Foreskin melanocyte (primary cell): ENCODE measurements at places on chromosomes 7 and 10.

DNA sequence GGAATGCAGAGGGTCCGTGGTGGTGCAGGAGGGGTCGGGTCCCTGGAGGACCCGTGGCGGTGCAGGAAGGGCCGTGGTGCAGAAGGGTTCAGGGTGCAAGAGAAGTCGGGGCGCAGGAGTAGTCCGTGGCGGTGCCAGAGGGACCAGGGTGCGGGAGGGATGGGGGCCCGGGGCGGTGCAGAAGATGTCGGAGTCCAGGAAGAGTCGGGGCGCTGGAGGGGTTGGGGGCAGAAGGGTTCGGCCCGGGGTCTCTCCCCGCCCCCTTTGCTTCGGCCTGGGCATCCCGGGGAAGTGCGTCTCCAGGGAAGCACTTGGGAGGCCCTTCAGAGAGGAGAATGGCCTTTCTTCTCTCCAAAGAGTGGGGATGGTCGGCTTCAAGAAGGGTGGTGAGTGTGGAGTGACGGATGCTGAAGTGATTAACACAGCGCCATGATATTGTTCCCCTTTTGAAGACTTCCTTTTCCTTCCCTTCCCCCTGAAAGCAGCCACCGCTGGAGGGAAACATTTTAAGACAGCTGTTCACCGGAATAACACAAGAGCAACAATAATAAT lies 997 bp downstream of the WDR37 start:
- no peak for DNase-seq

- no peak for DNase-seq
Measured at GRCh38 chr10:32148864-32149251, 92.6 kb upstream of the KIF5B start.

GRCh38 chr10:34906067-34906965 lies 91.2 kb upstream of the PARD3 start:
- DNase-seq = no peak

GRCh38 chr7:143346018-143346417 lies 16.5 kb downstream of the FAM131B start:
- no peak for DNase-seq

DNA sequence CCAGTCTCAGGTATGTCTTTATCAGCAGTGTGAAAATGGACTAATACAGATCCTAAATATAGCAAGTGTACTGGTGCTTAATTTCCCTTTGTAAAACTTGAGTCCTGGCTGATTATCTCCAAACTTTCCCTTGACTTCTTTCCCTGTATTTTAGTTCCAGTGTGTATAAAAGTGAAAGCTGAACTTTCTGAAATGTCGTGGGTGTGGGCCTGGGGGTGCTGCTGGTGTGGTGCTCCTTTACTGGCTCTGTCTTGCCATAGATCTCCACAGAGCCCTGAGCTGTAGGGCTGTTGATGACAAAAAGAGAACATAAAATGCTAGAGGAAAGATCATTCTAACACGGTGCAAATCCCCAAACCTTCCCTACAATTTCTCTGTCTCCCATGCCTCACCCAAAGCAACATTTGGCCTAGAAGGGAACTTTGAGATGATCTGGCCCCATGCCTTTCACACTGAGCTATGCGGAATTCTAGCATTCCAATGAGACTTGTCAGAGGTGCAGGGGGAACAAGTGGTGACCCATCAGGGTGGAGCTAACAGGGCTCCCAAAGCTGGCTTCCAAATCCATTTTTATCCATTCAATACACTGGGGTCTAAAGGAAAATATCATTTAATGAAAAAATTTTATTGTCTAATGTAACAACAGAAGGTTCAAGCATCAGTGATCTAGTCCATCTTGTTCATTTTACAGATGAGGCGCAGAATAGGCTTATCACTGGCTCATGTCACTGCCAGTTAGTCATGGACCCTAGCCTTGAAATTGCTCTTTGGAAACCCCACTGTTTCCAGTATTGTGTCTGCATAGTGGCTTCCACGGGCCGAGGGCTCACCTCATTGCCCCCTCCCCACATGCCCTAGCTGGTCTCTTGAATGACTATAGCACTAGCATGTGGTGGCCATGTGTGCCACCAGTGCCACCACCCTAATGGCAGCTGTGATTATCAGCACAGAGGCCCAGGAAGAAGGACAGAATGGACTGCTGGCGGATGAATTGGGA lies 1000.9 kb downstream of the LRMDA start:
- no peak for DNase-seq

- peak; percentile 24 for DNase-seq
Measured at GRCh38 chr10:128078136-128078969, 47.9 kb downstream of the MKI67 start.

DNA sequence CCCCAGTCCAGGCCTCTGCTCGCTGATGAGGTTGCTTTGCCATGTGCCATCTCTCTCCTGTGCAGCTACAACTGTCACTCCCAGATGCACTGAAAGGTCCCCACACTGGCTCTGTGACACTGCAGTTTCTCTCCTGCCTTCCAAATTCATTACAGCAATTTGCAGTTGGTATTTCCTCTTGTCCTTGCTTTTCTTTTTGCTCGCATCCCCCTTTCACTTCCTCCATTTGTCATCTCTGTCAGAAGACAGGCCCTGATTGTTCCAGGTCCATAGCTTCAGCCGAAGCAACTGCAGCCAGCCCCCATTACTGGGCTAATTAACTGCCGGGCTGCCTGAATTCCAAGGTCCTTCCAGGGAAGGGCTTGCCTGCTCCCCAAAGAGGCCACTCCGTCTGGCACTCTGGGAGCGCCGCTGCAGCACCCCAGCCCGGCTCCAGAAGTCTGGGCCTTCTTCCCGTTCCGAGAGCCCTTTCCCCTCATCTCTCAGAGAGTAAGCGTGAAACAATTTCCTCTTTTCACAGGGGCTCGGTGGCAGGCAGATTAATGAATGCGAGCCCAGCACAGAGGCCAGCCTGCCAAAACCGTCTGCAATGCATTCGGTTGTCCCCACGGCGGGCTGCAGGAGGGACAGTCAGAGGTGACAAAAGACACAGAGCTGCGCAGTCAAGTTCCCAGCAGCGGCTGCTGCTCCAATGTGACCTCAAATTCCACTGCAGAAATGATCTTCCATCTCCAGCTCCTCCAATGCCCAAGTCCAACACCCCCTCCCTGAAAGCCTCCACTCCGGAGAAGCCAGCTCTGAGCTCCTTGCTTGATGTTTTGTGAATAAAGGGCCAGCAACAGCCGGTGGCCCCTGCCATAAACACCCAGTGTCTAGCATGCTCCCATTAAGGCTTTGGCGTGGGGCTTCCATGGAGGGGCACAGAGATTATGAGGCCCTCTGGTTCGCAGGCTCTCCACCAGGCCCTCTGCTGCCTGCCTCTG lies 279.4 kb upstream of the HABP2 start:
- no peak for DNase-seq

- DNase-seq = no peak
Measured at GRCh38 chr7:31059551-31059950, 7.4 kb downstream of the ADCYAP1R1 start.

- DNase-seq = peak; percentile 88
Measured at GRCh38 chr7:101373812-101374614, 11.3 kb downstream of the COL26A1 start.

DNA sequence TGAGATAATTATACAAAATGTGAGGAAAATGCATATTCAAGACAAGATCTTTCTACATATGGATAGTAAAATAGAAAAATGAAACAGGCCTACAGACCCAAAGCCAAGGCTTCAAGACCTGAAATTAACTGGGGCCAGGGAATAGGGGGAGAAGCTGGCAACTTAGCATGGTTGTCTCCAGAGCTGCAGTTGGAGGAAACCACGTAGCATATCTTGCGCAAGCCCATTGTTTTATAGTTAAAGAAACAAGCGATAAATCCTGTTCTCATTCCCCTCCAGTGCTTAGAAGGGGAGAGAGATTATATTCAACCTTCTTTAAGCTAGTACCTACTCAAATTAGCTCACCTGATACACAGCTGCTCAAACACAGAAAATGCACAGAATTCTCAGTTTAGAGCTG lies 197.1 kb downstream of the SORCS1 start:
- no peak for DNase-seq

DNA sequence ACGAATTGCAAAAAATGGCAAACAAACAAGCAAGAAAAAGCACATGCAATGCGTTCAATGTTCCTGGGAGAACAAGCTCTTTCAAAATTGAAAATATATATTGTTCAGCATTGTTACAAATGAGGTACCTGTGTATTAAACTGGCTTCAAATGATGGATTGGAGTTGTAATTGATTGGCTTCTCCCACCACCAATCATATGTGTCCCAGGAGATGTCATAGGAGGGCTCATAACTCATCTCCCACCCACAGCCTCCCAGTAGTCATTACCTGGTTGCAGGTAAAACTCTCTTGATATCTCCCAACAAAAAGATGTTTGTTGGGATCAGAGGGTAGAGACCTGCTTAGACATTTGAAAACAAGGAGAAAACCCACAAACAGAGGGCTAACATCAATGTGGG lies 302.9 kb downstream of the BAMBI start:
- DNase-seq = no peak

GRCh38 chr7:29084832-29085231 lies 61.5 kb downstream of the CPVL start:
- DNase-seq = no peak

DNA sequence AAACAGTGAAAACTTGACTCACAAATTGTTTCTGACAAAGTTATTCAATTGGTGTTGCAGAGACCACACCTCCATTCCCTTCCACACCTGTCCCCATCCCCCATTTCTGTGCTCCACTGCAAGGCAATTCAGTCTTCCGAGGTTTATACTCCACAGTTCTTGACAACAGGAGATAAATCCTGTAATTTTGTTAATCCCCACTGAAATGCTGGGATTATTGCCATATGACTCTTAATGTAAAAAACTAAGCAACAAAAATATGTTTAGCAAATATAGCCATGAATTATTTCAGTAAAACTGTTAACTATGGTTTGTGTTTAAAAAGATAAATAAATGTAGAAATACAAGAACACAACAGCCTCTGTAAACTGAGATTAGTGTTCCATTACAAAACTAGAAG lies 170.1 kb upstream of the SEMA3D start:
- no peak for DNase-seq

DNA sequence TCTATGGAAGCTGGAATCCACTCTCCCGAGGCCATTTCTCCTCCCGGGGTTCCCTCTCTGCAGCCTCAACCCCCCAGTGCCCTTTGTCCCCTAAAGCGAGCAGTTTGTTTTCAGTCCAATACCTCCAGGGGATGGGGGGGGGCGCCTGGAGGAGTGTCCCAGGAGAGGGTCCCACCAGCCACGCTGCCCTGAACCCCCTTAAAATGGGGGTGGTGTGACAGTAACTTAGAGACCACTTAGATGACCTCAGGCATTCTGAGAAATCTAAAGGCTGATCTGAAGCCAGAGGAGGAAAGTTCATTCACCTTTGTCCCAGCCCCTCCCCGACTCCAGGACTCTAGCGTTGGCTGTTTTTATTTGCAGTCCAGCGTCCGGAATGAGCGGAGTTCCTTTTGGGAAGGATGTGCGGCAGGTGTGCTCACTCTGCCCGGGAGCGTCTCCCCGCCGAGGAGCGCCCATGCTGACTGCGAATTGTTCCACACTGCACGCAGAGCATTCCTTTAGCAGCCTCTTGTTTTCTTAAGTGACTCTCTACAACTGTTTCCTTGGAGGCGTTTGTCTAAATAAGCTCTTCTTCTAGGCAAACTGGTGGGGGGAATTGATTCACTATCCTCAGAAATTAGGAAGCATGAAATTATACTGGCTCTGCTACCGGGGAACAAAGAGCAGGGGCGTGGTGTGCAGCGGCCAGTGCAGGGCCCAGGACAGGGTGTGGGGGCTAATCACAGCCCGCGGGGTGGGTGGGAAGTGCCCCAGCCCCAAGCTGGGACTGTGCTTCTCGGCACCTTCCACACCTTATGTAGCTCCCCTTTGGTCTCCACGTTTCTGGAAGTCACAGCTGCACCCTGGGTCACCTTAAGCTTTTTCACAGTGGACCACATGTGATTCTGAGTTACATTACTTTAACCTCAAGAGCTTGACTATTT lies 46.3 kb downstream of the SYPL1 start:
- DNase-seq = no peak

- DNase-seq = no peak
Measured at GRCh38 chr10:29151005-29151404, 137.9 kb upstream of the LYZL1 start.

DNA sequence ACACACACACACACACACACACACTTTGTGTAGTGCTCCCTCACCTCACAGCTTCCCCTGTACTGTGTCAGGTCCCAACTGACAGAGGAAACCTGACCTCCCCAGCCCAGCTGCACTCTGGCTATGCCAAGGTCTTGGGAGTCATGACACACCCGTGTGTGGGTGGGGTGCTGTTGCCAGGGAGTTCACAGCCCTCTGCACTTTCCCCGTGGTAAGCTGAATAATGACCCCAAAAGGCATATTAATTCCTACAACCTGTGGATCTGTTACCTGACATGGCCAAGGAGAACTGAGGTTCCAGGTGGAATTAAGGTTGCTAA lies 8.9 kb upstream of the NANOS1 start:
- no peak for DNase-seq

- DNase-seq = no peak
Measured at GRCh38 chr10:103592186-103593021, 98.9 kb downstream of the NEURL1 start.

- DNase-seq = peak; percentile 96
Measured at GRCh38 chr7:48084727-48085432, 4.2 kb upstream of the UPP1 start.

DNA sequence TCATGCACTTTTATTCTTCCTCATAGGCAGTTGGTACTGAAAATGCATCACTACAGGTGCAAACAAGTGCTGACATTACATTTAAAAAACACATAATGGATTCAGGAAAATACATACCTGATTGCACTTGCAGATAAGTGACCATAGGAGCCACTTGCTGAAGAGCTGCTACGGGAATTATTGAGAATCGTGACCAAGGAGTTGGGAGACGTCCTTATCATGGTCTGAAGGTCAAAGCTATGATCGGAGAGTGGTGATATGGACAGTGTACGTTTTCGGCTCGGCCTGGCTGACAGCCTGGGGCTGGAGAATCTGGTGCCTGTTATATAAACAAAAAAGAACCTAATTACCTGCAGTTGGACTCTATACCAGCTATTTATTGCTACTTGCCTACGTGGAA lies 197.1 kb downstream of the GLI3 start:
- no peak for DNase-seq

DNA sequence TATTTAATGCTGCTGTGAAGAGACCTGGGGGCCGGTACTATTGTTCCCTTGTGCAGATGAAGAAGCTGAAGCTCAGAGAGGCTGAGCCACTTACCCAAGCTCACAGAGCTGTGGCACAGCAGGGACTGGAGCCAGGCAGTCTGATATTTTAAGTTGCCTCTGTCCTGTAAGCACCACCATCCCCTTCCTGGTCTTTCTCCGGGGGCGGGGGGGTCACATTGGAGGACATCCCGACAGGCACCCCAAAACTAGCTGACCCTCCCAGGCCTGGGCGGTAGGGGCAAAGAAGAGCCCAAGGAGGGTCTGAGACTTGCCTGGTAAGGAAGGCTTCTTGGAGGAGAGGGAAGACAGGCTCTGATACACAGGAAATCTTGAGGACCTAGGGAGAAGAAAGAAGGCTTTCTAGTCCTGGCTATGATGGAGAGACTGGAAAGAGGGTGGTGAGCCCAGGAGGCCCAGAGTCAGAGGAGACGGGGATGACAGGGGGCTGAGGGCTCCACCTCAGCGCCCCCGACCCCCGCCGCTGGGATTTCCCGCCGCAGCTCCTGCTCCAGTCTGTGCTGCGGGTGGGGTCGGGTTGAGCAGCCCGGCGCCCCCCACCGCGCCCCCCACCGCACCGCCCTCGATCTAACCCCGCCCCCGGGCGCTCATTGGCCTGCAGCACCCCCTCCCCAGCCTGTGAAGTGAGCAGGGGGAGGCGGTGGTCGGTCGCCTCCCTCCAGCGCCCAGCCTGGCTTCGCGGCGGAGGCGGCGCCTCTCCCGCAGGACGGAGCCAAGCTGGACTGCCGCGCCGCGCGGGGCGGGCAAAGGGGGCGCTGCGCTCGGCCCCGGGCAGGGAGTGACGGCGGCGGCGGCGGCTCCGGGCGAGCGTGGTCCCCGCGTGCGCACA lies at the start of gene ADCYAP1R1:
ADCYAP1R1 (plus strand) TSS at position 711 of the 889 bp plus-strand sequence. CDS start 10,957 bp downstream, outside the sequence.
- no peak for DNase-seq

GRCh38 chr7:127911968-127912511 lies 119.2 kb downstream of the LRRC4 start:
- DNase-seq = no peak
